Cardiac muscle cell (in vitro differentiated cells and primary cell): ENCODE measurements at places on chromosomes 11 and 22. TPM values are rescaled to one million over a fixed set of nuclear protein-coding genes. Genes with fewer than 3 reads are reported as not detected.
A peak's percentile ranks its signal among the peaks of the same experiment; 100 is the strongest.

BCO2 gene
- total RNA-seq = 24.1 and 44.2 TPM in 2 replicates

GRCh38 chr22:28950617-28951411 lies 67.4 kb downstream of the ZNRF3 start:
- DNase-seq = no peak

DNA sequence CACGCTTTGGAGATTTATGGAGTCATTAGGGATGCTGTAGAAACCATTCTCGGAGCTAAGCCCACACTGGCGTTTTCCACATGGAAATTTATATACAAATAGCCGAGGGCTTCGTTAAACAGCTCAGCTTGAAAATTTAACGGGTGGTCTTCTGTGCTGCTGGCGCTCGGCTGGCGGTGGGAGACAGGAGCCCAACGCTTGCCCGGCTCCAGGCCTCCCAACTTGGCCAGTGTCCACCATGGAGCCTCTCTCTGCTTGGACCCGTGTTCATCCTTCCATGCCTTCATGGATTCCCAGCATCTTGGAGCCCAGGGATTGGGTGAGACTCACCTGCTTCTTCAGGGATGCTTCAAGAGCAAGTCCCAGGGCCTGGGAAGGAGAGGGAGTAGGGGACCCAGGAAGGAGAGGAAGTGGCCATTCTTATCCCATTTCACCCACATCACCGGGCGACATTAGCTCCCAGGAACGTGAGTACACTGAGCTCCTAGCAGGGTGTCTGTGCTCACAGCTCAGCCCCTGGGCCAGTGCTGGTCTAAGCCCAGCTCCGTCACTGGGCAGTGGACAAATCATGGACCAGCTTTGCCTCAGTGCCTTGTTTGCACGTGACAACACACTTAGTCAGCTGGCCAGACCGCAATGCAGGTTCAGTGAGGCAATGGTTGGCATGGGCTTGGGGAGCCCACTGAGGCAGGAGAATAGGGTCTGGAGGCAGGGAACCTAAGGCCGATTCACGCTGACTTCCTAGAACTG lies 944.3 kb downstream of the BRD1 start:
- DNase-seq = no peak

GRCh38 chr11:110430267-110431050 lies 711 bp downstream of the FDX1 start:
- DNase-seq = peak; percentile 57

MUC5AC gene
- not detected in 2 replicates for total RNA-seq

GRCh38 chr11:44670794-44671193 lies 56.0 kb upstream of the TSPAN18 start:
- DNase-seq = no peak

GRCh38 chr11:125176866-125177265 lies 12.3 kb downstream of the PKNOX2 start:
- no peak for DNase-seq

DNA sequence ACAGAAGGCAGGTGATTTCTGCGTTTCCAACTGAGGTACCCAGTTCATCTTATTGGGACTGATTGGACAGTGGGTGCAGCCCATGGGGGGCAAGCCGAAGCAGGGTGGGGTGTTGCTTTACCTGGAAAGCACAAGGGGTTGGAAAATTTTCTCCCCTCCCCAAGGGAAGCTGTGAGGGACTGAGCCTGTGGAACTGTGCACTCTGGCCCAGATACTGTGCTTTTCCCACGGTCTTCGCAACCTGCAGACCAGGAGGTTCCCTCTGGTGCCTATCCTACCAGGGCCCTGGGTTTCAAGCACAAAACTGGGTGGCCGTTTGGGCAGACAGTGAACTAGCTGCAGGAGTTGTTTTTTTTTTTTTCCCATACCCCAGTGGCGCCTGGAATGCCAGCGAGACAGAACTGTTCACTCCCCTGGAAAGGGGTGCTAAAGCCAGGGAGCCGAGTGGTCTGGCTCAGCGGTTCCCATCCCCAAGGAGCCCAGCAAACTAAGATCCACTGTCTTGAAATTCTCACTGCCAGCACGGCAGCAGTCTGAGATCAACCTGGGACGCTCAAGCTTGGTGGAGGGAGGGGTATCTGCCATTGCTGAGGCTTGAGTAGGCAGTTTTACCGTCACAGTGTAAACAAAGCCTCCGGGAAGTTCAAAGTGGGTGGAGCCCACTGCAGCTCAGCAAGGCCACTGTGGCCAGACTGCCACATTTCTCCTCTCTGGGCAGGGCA lies 97.2 kb downstream of the JRKL start:
- peak; percentile 17 for DNase-seq

WNT7B gene
- total RNA-seq = not detected in 2 replicates

SYT12 gene
- 0.21 and 0.53 TPM in 2 replicates for total RNA-seq

CCDC116 gene
- total RNA-seq = 0.57 and 0.70 TPM in 2 replicates

GRCh38 chr11:63999349-64000025 lies 13.2 kb downstream of the OTUB1 start:
- peak; percentile 63 for DNase-seq

DTX4 gene
- 2.7 and 3.1 TPM in 2 replicates for total RNA-seq

DNA sequence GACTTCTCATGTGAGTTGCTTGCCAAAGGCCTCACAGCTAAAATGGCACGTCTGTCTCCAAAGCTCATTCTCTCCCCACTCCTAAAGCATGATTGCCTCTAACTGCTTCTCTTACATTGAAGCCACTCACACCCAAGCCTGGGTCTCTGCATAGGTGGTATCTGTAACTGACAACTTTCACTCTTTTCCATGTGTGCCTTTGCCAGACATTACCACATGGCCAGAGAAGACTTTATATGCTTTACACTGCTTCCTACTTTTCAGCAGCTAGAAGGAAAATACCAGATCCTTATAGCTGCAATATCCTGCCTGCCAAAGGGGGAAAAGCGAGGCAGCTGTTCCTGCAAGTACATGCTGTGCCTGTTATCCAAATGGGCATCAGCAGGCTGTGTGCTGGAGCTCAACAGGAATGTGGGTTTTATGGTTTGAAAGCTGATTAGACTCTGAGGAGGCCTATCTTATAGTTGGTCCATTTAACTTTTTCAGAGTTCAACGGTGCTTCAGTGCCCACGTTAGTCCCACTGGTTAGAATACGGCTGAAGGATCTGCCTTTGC lies 547.1 kb downstream of the RAB38 start:
- DNase-seq = no peak

TMPRSS6 gene
- total RNA-seq = not detected in 2 replicates

GRCh38 chr22:22770881-22771280 lies 116.7 kb upstream of the IGLL5 start:
- no peak for DNase-seq

OR51I1 gene
- 0.60 TPM in 1 of 2 replicates, not detected in the other for total RNA-seq

ANGPTL5 gene
- not detected in 2 replicates for total RNA-seq

LIF gene
- total RNA-seq = 0.39 and 1.0 TPM in 2 replicates

DNA sequence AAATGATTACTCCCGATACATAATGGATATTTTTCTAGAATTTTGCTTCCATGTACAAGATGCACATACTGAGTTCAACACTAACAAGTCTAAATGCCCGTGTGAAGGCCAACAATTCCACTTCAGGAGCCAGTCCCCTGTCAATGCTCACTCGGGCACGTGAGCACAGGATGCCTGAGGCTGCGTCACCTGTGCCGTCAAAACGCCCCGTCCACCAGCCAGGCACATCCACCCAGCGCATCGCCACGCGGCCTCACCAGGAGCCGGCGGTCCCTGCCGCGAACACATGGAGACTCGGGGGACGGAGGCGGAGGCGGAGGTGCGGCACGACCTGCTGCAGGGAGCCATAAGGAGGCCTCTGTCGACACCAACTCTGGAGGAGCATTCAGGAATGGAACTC lies 9.8 kb downstream of the TOLLIP start:
- DNase-seq = no peak

OR4D5 gene
- total RNA-seq = 0.15 TPM in 1 of 2 replicates, not detected in the other

NXPE2 gene
- total RNA-seq = 0.18 and 0.48 TPM in 2 replicates

DNA sequence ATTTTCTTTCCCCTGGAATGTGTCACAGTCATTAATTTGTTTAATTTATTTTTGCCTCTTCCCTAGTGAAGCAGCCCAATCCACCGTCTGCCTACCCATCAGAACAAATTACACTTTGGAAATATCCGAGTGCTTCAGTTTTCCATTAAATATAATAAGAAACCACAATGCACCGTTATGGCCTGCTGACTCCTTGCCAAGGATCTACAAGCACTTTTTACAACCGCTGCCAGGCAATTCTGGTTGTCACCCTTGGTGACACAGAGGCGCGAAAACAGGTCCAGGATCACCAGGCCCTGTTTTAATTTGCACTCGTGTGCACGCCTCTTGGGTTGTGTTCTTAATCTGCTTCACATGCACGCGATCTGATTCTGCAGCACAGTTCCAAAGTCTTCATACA lies 43.9 kb downstream of the KIRREL3 start:
- no peak for DNase-seq

DNA sequence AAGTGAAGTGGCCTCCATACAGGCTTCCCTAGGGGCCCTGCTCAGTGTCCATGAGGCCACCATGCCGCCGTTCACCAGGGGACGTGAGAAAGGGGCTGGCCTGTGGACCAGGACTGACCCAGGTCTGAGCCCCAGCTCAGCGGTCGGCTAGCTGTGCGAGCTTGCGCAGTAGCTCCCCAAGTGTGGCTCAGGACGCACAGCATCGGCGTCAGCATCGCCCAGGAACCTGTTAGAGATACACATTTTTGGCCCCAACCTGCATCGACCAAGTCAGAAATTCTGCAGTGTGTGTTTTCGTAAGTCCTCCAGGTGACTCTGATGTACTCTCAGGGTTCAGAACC lies 429 bp downstream of the TP53AIP1 start:
- no peak for DNase-seq

CACNA1I gene
- total RNA-seq = 0.14 and 0.24 TPM in 2 replicates

DNA sequence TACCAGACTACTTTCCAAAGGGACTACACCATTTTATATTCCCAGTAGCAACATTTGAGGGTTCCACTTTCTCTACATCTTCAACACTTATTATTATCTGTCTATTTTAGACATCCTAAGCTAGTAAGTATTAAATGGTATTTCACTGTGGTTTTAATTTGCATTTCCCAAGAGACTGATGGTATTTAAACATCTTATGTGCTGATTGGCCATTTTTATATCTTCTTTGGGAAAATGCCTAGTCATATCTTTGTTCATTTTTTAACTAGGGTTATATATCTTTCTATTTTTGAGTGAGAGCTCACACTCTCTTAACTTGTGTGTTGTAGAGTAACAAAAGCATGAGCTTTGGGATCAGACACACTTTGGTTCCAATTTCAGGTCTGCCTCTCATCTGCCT lies 73.7 kb downstream of the PRCP start:
- DNase-seq = no peak

GRCh38 chr11:32176223-32176934 lies 85.5 kb downstream of the RCN1 start:
- DNase-seq = peak; percentile 89

KCNJ5 gene
- 67.5 and 71.8 TPM in 2 replicates for total RNA-seq

GRCh38 chr11:45048870-45049691 lies 97.4 kb upstream of the PRDM11 start:
- DNase-seq = peak; percentile 45

TEX54 gene
- total RNA-seq = not detected in 2 replicates

WNT11 gene
- total RNA-seq = 107 and 114 TPM in 2 replicates

PRODH gene
- 2.1 and 7.1 TPM in 2 replicates for total RNA-seq

DNA sequence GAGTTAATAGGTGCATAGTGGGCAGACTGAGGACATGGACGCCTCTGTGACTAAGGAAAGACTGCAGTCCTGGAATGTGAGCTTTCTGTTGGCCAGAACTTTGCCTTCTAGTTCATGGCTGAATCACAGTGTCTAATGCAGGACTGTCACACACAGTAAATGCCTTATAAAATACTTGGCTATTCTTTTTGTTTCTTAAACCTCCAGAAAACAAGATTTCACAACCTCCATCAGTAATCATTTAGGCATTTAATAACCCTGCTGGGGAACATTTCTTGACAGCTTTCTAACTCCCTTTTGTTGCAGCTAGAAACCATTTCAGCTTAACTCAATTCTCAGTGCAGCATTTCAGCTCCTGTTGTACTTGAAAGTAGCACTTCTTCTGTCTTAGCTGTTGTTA lies 335.8 kb upstream of the DDI1 start:
- DNase-seq = peak; percentile 87
